ENCODE measurements at places on chromosomes 11 and 22.

DNA sequence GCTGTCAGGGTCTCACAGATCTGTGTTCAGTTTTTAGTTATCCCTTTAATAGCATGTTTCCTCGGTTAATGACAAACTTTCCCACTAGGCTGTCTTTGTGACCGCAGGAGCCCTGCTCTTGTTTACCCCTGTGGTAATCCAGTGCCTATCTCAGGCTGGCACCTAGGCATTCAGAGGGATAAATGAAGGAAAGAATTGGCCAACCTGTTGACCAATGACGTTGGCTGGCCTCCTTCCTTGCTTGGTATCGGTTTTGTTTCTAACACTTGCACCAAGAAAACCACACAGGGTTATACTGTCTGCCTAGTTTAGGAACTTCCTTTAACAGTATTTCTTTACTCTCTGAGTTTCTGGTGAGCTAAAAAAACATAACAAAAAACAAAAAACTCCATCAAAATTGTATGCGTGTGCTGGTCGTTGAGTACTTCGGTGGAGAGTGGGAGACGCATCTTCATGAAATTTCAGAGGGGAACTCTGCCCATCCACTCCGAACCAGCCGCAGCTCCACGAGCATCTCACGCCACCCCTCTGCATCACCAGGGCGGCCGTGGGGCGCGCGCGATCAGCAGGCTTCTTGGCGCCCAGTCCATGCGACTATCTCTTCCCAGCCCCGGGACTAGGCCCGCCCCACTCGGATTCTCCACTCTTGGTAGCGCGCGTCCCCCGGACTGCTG, 563 bp upstream of the ENDOD1 start:
- ATAC-seq = peak; percentile 86

DNA sequence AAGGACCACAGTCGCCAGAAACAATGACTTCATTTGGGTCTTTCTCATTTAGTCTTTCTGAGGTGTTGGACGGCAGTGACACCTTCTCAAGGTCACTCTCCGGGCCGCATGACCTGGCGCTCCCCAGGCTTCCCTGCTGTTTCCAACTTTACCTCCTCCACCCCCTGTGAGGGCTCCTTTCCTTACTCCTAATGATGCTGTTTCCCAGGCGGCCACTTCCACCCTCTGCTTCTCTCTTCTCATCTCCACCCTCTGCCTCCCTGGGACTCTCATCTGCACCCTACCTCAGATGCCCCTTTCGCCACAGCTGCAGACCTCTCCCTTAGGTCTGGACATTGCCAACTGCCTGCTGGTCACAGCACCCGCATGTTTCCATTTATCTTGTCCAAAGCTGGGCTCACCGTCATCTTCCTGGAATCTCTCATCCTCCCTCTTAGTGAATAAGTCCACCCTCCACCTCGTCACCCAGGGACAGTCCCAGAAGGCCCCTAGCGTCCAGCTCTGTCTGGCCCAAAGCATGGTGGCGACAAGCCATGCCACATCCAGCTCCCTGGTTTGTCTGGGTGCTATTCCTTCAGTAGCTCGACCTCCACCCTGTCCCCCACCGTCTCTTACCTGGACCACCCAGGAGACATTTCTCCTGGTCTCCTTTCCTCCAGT, 113.8 kb downstream of the BUD13 start:
- no peak for ATAC-seq

DNA sequence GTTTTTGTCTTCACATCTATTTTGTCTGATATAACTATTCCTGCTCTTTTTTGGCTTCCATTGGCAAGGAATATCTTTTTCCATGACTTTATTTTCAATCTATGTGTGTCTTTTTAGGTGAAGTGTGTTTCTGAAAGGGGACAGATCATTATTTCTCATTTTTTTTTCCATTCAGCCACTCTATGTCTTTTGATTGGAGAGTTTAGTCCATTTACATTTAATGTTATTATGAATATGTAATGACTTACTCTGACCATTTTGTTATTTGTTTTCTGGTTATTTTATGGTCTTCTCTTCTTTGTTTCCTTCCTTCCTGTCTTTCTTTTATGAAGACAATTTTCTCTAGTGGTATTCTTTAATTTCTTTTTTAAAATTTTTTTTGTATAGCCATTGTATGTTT, 178.6 kb upstream of the CNTN5 start:
- no peak for ATAC-seq

DNA sequence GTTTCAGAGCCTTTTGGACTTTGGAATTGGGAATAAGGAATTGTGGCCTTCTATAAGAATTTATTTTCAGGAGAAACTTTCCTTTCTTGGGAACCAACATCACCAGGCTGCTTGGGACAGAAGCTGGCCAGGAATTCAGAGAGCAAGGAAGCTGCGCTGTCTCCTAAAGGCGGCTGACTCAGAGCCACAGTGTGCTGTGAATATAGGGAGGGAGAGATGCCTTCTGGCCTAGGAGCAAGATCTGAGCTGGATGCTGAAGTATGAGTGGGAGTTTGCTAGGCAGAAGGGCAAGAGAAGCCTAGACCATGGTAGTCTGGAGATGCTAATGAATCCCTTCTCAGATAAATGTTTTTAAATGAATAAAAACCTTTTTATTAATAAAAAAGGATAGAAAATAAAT, 213.7 kb upstream of the TBCEL start:
- ATAC-seq = no peak

DNA sequence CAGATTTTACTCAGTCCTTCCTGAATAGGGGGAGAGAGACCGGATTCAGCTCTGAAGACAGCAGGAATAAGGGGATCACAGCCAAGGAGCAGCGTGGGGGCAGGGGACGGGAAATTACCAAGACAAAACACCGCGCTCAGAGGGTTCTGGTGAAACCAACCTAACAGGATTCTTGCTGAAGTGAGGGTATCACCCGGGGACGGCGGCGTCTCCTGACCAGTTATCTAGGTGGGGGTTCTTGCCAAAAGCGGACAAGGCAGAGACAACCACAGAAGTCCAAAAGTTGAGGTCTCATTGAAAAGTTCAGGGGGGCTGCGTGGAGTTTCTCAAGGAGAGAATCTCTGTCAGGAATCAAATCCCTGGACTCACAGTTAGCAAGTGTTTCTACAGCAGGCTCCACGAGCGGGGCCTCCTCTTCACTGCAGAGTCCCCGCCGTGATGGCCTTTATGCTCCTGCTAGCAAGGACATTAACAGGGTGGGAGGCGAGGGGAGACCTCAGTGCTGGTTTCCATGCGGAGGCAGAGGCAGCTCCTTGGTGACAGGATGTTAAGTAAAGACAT, 291.0 kb downstream of the BRD1 start:
- ATAC-seq = no peak

DNA sequence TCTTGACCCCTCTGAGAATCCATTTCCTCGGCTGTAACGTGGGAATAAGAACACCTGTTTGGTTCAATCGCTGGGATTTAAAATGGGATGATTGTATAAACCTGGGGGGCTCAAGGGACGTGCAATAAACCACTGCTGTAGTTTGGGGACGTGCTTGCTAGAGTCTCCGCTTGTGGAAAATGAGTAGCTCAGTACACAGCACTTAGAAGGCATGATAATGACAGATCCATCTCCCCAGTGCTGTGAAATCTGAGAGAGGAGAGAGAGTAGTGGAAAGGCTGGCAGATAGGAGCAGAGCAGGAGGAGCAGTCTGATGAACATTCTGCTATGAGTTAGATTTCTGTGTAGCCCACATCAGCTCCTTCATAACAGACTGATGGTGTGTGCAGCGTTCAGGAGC, 256.5 kb downstream of the MN1 start:
- no peak for ATAC-seq

DNA sequence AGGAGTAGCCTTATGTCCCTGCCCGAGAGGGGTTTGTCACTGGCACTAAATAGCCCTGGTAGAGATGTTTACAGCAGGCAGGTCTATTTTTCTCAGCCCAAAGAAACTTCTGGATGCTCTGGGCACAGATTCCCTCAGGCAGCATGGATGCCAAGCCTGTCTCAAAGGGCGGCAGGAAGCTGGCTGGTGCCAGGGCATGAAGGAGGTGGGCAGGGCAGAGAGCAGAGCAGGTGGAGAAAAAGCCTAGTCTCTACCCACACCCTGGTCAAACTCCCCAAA, 4.1 kb upstream of the GAS2L1 start:
- ATAC-seq = no peak

All from stimulated activated memory B cell treated with anti-CD40 and anti-IgM and Interleukin-4, amounts not matched to agents 10 μg/mL and 1 μg/mL and 100 μg/mL, for 72 hours (primary cell).